ENCODE measurements at places on chromosomes 5 and 9. TPM values are rescaled to one million over a fixed set of nuclear protein-coding genes. Genes with fewer than 3 reads are reported as not detected.

SNCB gene
- total RNA-seq = not detected

CDO1 gene
- 7.1 TPM for total RNA-seq

PSMD5 gene
- total RNA-seq = 30.6 TPM

GADD45G gene
- total RNA-seq = 1.8 TPM

FOXD4L4 gene
- 0.08 TPM for total RNA-seq

IL31RA gene
- 6.1 TPM for total RNA-seq

CCDC187 gene
- total RNA-seq = not detected

OLFM1 gene
- total RNA-seq = 0.16 TPM

GABRA1 gene
- total RNA-seq = not detected

DND1 gene
- total RNA-seq = 0.26 TPM

Measured in epithelial cell of alveolus of lung (primary cell).